HepG2 (cell line): ENCODE measurements at places on chromosomes 16 and 17. TPM values are rescaled to one million over a fixed set of nuclear protein-coding genes. Genes with fewer than 3 reads are reported as not detected.

The IL17C gene
- not detected in 2 replicates for polyA plus RNA-seq

The CCDC92B gene
- polyA plus RNA-seq = not detected in 2 replicates

The OR1A2 gene
- polyA plus RNA-seq = not detected in 2 replicates

The CFAP97D1 gene
- polyA plus RNA-seq = not detected in 2 replicates

The RNU2-1 gene
- not detected in 2 replicates for polyA plus RNA-seq

The C1QTNF1 gene
- polyA plus RNA-seq = 0.86 and 2.1 TPM in 2 replicates
